RPMI8226 (cell line): ENCODE measurements at places on chromosomes 4 and X.

GRCh38 chr4:48470570-48470969 lies 12.6 kb upstream of the SLC10A4 start:
- DNase-seq, result no peak

GRCh38 chr4:149161247-149161646 lies 654.4 kb downstream of the IQCM start:
- DNase-seq, result no peak

- DNase-seq, result peak; percentile 17
Measured at GRCh38 chr4:44927399-44928380, 201.3 kb upstream of the GNPDA2 start.

DNA sequence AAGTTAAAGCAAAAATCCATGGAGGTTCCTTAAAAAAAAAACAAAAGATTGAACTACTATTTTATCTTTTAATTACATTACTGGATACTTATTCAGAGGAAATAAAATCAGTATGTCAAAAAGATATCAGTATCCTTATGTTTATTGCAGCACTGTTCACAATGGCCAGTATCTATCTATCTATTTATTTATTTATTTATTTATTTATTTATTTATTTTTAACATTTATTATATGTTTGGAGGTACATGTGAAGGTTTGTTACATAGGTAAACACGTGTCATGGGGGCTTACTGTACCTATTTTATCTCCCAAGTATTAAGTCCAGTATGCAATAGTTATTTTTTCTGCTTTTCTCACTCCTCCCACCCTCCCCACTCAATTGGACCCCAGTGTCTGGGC lies 881.1 kb upstream of the POU3F4 start:
- no peak for DNase-seq

- no peak for DNase-seq
Measured at GRCh38 chr4:76058888-76059426, 15.6 kb upstream of the ART3 start.

- DNase-seq, result no peak
Measured at GRCh38 chr4:128355305-128355704, 67.7 kb upstream of the PGRMC2 start.

DNA sequence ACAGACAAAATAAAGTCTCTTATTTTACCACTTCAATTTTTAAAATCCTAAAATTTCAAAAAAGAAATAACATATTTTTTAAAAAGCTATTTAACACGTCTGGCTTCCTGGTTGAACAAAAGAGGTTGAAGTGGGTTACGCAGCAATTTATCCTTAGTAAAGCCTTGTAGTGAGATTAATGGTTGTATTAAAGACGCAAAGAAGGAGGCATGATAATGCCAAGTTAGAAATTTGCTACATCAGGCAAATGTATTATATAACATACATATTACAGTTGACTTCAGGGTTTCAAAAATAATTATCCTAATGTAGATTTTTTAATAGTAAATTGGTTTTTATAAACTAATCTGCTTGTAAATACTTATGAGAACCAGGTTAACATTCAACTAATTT lies 35.3 kb downstream of the ANKRD17 start:
- no peak for DNase-seq

GRCh38 chr4:173486714-173487392 lies 43.2 kb downstream of the HAND2 start:
- no peak for DNase-seq

- DNase-seq, result no peak
Measured at GRCh38 chrX:110435196-110435595, 76.5 kb downstream of the RTL9 start.

DNA sequence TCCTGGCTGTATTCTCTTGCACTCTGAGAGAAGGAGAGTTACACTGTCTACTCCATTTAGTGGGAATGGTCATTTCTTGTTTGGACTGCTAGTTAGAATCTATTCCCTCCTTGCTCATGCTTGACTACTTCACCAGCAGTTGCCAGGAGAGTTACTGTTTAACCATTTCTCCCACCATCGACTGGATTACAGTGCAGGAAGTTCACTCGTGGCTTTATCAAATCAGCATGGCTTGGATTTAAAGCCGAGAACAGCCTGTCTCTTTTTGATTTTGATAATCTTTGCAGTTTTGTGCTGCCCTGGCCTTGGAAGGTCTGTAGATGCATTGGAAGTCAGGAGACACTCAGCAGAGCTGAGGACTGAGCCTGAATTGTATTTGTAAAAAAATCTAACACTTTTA lies 3.2 kb downstream of the GBA3 start:
- DNase-seq, result no peak

GRCh38 chrX:70479247-70479921 lies 34.7 kb downstream of the DLG3 start:
- no peak for DNase-seq

- DNase-seq, result no peak
Measured at GRCh38 chrX:53047228-53047627, 1.4 kb upstream of the GPR173 start.

- peak; percentile 5 for DNase-seq
Measured at GRCh38 chr4:22434895-22435294, 81.0 kb downstream of the ADGRA3 start.

DNA sequence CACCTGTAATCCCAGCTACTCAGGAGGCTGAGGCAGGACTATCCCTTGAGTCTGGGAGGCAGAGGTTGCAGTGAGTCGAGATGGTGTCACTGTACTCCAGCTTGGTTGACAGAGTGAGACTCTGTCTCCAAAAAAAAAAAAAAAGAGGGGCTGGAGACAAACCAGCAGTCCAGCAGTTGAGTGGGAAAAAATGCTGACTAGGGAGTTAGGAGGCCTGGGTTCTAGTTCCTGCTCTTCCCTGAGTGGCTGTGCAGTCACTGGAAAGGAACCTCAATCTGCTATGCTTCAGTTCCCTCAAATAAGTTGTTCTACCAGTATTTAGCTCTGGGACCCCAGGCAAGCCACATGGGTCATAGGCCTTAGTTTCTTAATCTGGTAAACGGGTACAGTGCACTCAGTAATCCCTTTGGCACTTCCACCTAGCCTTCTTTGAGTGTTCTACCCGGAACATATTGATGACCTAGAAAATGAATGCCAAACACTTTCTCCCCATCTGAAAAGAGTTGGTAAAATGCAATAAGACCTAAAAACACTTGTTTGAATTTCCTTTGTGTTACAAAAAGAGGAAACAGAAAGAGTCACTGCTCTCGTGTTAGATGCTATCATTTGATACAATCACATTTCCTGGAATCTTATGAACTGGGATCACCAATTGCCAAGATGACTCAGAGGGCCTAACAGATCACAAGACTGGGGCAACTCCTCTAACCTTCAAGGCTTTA lies 99.3 kb upstream of the EGFL6 start:
- DNase-seq, result no peak

DNA sequence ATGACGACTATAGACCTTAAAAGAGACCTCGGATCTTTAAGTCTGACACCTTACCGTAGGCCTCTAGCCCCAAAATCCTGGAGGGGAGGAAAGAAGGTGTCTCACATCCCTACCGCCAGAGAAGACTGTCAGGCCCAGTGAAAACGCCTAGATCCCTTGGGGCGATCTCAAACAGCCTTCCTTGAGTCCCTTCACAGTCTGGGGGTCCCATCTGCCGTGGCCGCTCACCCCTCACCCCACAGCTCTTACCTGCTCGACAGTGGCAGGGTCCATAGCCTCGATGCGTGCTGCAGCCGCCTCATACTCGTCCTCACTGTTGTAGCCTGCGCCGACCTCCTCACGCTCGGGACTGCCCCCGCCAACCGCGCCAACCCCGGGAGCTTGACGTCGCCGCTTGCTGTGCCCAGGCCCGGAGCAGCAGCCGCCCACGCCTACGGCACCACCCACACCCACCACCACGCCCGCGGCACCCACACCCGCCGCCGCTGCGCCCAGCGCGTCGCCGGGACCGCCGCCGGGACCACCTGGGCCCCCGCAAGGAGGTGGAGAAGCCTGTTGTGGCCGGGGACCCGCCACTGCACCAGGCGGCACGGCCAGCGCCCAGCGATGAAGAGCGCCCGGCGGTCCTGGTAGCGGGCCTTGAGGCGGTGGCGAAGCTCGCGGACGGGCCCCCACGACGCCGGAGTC lies 536 bp downstream of the OTUD5 start:
- peak; percentile 16 for DNase-seq

DNA sequence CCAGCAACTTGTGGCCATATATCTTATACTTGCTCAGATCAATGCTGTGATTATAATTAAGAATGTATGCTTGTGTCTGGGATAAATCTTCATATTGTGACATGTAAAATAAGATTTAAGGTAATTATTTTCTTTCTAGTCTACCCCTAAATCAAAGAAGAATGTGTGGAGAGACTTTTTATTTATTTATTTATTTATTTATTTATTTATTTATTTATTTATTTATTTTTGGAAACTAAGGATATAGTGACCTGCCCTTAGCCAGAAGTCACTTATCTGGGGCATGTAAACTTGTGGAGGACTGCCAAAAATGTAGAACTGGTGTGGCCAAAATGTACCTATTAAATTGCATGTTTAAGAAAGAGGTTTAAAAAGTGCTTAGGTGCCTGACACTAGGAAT lies 144.3 kb downstream of the BEND2 start:
- no peak for DNase-seq

- DNase-seq, result no peak
Measured at GRCh38 chr4:136931781-136932180, 600.5 kb downstream of the PCDH18 start.

DNA sequence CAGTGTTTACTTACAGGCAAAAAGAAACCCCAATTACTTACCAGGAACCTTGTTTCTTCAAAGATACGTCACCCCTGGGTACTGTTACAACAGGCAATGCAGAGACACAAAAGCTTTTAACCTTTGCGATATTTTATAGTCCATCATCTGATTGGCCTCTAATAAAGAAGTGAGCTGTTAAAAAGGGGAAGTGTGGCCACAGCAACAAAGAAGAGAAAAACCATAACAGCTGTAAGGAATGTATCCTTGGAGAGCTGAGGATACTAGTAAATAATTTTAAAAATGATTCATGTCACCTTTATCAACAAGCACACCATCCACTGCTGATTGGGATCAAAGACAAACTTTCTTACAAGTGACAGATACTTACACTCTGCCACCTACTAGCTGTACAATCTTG lies 14.1 kb downstream of the GABRA4 start:
- DNase-seq, result no peak

- no peak for DNase-seq
Measured at GRCh38 chr4:6221851-6222760, 21.8 kb upstream of the JAKMIP1 start.
